ENCODE measurements at places on chromosomes 5 and 9. TPM values are rescaled to one million over a fixed set of nuclear protein-coding genes. Genes with fewer than 3 reads are reported as not detected.

The FAM153A gene
- total RNA-seq = 3.5 TPM

The KCNN2 gene
- not detected for total RNA-seq

The HNRNPAB gene
- total RNA-seq = 62.8 TPM

The SURF4 gene
- 176 TPM for total RNA-seq

The SHC3 gene
- total RNA-seq = 2.9 TPM

The RNF224 gene
- total RNA-seq = not detected

The RNF180 gene
- total RNA-seq = 11.6 TPM

The FOXI1 gene
- not detected for total RNA-seq

The OBP2B gene
- not detected for total RNA-seq

The GFI1B gene
- not detected for total RNA-seq

The OR1J1 gene
- total RNA-seq = not detected

The BAAT gene
- total RNA-seq = not detected

The SMIM23 gene
- total RNA-seq = not detected

The PAEP gene
- total RNA-seq = not detected

The MRPL36 gene
- total RNA-seq = 56.1 TPM

The NKD2 gene
- 1.1 TPM for total RNA-seq

The FOXD1 gene
- not detected for total RNA-seq

The ADCY2 gene
- total RNA-seq = 18.5 TPM

The GCNT4 gene
- total RNA-seq = 0.66 TPM

The TRIM41 gene
- total RNA-seq = 17.3 TPM

The IFNA21 gene
- total RNA-seq = not detected

The LRRC19 gene
- not detected for total RNA-seq

The SH3GL2 gene
- total RNA-seq = 0.17 TPM

The SLC46A2 gene
- total RNA-seq = not detected

The HOMER1 gene
- 1.5 TPM for total RNA-seq

The PTCH1 gene
- total RNA-seq = 10.1 TPM

The PCDHA11 gene
- not detected for total RNA-seq

The PTPN3 gene
- total RNA-seq = 9.0 TPM

The KIAA0825 gene
- 4.8 TPM for total RNA-seq

The PCDHGB2 gene
- 4.4 TPM for total RNA-seq

The ASPN gene
- total RNA-seq = 18.4 TPM

The TRIP13 gene
- 0.75 TPM for total RNA-seq

The PKD2L2 gene
- total RNA-seq = not detected

The RASEF gene
- total RNA-seq = not detected

The DOCK8 gene
- total RNA-seq = 22.7 TPM

The STPG3 gene
- not detected for total RNA-seq

Data from subcutaneous adipose tissue (tissue), 4 donors.